Astrocyte (in vitro differentiated cells and primary cell): ENCODE measurements at places on chromosomes 12 and 14.

- H3K27ac ChIP-seq: peak overlapping the region; percentile 82
- H3K4me3 ChIP-seq: peak overlapping the region; percentile 86
- DNase-seq: no peak
Measured at GRCh38 chr12:6662602-6662905, 365 bp downstream of the ING4 start.

- H3K4me1 ChIP-seq: no peaks in the 10 kb centered on the region
- H3K27ac ChIP-seq: no peak overlapping the region
- peak; percentile 47 for DNase-seq
- no peak overlapping the region for H3K4me3 ChIP-seq
Measured at GRCh38 chr12:67540920-67541624, 107.5 kb upstream of the DYRK2 start.

GRCh38 chr14:104086661-104087461 lies 1.4 kb downstream of the ASPG start:
- no peaks in the 10 kb centered on the region for H3K4me1 ChIP-seq
- H3K27ac ChIP-seq: no peak overlapping the region
- H3K27me3 ChIP-seq: peaks cover 10% of the 10 kb centered on the region
- no peak overlapping the region for H3K4me3 ChIP-seq
- DNase-seq: no peak

DNA sequence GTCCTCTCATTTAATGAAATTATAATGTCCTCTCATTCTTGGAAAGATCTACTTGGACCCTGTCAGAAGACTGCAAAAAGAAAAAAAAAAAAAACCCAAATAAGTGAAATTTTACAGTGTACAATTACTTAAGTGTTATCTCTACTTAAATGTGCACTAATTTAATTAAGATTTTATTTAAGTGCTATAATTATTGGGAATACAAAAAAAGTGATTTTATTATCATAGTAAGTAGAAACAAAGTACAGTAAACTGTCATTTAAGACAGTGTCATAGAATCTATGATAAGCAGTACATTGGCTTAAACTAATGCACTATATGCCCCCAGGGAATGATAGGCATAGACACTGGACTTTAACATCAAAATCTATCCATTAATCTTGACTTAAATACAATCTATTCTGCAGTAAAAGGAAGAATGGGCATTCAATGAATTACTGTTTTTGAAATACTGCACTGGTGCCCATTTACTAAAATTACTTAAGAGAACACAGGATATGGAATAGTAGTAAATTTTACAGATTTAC lies 23.3 kb downstream of the INSM2 start:
- no peak overlapping the region for H3K4me3 ChIP-seq
- no peaks in the 10 kb centered on the region for H3K4me1 ChIP-seq
- DNase-seq: no peak
- no peaks in the 10 kb centered on the region for H3K27me3 ChIP-seq
- H3K27ac ChIP-seq: no peak overlapping the region

DNA sequence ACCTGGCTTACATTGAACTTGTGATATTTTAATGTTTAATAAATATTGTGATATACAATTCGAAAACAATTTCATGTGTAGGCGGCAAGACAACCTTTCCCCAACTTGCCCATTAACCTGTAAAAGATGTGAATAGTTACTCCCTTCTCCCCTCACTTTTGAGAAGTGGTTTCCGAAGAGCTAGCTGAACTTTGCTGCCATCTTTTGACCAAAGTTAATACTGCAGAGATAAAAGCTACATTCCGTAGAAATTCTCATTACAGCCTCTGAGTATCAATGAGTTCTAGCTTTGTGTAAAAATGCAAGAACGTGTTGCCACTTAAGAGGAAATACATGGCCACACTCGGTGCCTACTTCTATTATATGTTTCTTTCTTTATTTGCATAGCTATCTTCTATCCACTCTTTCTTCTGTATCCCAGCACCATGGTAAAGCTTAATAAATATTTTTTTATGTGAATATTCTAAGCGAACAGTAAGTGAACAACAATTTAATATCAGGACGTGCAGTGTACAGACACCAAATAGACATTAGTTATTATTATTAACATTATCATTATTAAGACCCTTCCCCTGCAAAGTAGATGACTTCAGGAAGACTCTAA lies 105.1 kb upstream of the TMEM260 start:
- no peaks in the 10 kb centered on the region for H3K36me3 ChIP-seq
- no peak overlapping the region for H3K4me3 ChIP-seq
- DNase-seq: peak; percentile 14
- H3K27me3 ChIP-seq: no peaks in the 10 kb centered on the region
- no peaks in the 10 kb centered on the region for H3K4me1 ChIP-seq

DNA sequence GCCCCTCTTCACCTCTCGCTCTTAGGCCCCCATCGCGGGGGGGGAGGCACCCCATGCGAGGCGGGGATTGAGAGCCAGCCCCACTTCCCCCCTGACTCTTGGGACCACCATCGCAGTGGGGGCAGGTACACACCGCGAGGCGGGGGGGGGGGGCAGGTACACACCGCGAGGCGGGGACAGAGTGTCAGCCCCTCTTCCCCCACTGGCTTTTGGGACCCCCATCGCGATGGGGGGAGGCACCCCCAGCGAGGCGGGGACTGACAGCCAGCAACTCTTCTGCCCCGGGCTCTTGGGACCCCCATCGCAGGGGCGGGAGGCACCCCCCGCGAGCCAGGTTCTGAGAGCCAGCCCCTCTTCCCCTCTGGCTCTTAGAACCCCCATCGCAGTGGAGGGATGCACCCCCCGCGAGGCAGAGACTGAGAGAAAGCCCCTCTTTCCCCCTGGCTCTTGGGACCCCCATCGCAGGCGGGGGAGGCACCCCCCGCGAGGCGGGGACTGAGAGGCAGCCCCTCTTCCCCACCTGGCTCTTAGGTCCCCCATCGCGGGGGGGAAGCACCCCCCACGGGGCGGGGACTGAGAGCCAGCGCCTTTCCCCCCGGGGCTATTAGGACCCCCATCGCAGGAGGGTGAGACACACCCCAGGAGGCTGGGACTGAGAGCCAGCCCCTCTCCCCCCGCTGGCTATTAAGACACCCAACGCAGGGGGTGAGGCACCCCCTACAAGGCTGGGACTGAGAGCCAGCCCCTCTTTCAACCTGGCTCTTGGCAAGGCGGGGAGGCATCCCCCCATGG lies 196.5 kb upstream of the PZP start:
- no peak for DNase-seq
- H3K4me1 ChIP-seq: no peaks in the 10 kb centered on the region
- H3K27me3 ChIP-seq: no peaks in the 10 kb centered on the region
- H3K36me3 ChIP-seq: no peaks in the 10 kb centered on the region
- no peak overlapping the region for H3K4me3 ChIP-seq
- H3K27ac ChIP-seq: no peak overlapping the region
